ENCODE measurements at places on chromosomes 2 and 18. TPM values are rescaled to one million over a fixed set of nuclear protein-coding genes. Genes with fewer than 3 reads are reported as not detected.

The FRZB gene
- total RNA-seq = not detected

The STPG4 gene
- total RNA-seq = not detected

The IL1RN gene
- not detected for total RNA-seq

The FAP gene
- 7.1 TPM for total RNA-seq

The PECR gene
- 4.6 TPM for total RNA-seq

The SMYD1 gene
- not detected for total RNA-seq

The FOXD4L1 gene
- total RNA-seq = not detected

The CFAP65 gene
- not detected for total RNA-seq

The ANTXR1 gene
- 7.5 TPM for total RNA-seq

The IL1B gene
- total RNA-seq = 0.61 TPM

The SLC9A2 gene
- not detected for total RNA-seq

The GPR45 gene
- not detected for total RNA-seq

The KIAA2012 gene
- not detected for total RNA-seq

The SLC23A3 gene
- total RNA-seq = 0.65 TPM

The RGPD4 gene
- total RNA-seq = not detected

The GNAL gene
- total RNA-seq = 0.15 TPM

The ALK gene
- not detected for total RNA-seq

The FEV gene
- total RNA-seq = not detected

The GALNT3 gene
- total RNA-seq = 0.32 TPM

The CHRNG gene
- not detected for total RNA-seq

The TBR1 gene
- total RNA-seq = under 0.01 TPM
